ENCODE measurements at places on chromosomes 3 and 15. TPM values are rescaled to one million over a fixed set of nuclear protein-coding genes. Genes with fewer than 3 reads are reported as not detected.

DNA sequence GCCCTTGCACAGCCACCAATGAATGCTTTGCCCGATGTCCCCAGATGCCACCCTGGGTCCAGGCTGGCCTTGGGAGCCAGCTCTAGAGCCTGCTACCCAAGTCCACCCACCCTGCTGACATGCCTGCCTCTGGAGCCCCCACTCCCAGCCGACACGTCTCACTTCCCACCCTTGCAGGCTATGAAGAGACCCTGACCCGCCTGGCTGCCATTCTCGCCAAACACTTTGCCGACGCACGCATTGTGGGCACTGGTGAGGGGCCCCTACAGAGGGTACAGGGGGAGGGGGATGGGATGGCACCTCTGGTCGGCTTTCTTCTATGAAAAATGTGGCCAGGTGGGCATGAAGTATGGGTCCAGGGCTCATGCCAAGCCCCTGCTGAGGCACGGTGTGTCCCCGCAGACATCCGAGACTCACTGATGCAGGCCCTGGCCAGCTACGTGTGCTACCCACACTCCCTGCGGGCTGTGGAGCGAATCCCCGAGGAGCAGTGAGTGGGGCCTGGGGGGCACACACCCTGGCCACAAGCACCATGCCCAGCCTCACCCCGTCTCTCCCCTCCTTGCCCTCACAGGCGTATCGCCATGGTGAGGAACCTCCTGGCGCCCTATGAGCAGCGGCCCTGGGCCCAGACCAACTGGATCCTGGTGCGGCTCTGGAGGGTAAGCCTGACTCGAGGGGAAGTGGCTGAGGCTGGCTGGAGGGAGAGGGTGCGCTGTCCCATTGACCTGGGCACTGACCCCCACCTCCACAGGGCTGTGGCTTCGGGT lies 6.0 kb downstream of the AMIGO3 start:
- H3K4me3 ChIP-seq = no peak overlapping the region
- no peak overlapping the region for H3K27ac ChIP-seq
- H3K4me1 ChIP-seq = peaks cover 2% of the 10 kb centered on the region
- no peaks in the 10 kb centered on the region for H3K27me3 ChIP-seq

DNA sequence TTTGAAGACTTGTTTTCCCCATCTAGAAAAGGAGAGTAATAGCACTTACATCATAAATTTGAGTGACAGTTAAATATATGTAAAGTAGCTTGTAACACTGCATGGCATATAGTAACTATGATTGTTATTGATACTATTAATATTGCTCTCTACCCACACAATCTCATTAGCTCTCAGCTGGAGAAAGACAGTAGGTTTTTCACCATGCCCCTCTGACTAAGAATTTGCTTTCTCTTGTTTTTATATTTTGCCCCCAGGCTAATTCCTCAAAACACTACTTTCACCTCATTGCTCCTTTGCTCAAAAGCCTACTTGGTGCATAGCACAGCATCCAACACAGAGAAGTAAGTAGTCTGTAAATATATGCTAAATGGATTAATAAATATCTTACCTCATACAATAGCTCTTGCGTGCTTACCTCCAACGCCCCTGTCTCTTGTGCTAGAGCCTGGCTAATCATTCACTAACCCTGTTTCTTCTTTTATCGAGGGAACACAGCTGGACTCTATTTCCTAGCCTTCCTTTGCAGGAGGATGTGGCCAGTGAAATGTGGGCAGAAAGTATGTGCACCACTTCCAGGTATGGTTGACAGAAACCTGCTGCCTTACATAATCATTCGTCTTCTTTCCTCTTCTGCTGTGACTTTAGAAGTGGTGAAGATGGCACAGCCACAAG lies 190.0 kb downstream of the PLCH1 start:
- no peak for DNase-seq
- H3K4me3 ChIP-seq = no peak overlapping the region
- no peaks in the 10 kb centered on the region for H3K4me1 ChIP-seq
- H3K27ac ChIP-seq = no peak overlapping the region
- H3K36me3 ChIP-seq = no peaks in the 10 kb centered on the region

- H3K4me1 ChIP-seq = peaks cover 16% of the 10 kb centered on the region
- peaks cover 7% of the 10 kb centered on the region for H3K27me3 ChIP-seq
- H3K4me3 ChIP-seq = peak overlapping the region; percentile 70
- peak overlapping the region; percentile 96 for H3K27ac ChIP-seq
Observed at GRCh38 chr15:37098468-37099318, 1.7 kb downstream of the MEIS2 start.

MESP2 gene
- not detected for total RNA-seq

GRCh38 chr3:52281981-52282801 lies 3.7 kb upstream of the WDR82 start:
- no peaks in the 10 kb centered on the region for H3K36me3 ChIP-seq
- DNase-seq = no peak
- no peaks in the 10 kb centered on the region for H3K27me3 ChIP-seq
- H3K27ac ChIP-seq = no peak overlapping the region

- peaks cover 38% of the 10 kb centered on the region for H3K4me1 ChIP-seq
- H3K36me3 ChIP-seq = no peaks in the 10 kb centered on the region
- H3K27ac ChIP-seq = peak overlapping the region; percentile 18
- no peak for DNase-seq
- no peaks in the 10 kb centered on the region for H3K27me3 ChIP-seq
- no peak overlapping the region for H3K4me3 ChIP-seq
Observed at GRCh38 chr3:73480187-73480672, 144.5 kb downstream of the PDZRN3 start.

DNA sequence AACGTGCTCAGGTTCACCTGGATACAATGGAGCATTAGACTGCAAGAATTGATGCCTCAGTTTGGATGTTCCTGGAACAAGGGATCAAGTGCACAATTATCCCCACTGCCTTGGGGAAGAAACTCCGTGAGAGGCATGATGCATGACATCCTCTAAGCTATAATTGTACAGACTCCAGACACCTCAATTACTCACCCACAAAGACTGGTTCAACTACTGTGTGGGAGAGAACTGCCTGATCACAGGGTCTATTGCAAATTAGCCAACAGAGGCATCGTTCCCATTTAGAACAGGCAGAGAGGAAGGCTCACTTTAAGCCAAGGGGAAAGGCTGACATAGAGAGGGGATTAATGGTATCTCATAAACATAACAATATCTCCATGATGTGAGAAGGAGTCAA lies 43.5 kb downstream of the ARRDC4 start:
- no peaks in the 10 kb centered on the region for H3K27me3 ChIP-seq
- no peak overlapping the region for H3K27ac ChIP-seq
- no peak for DNase-seq
